Urothelium cell line (cell line): ENCODE measurements at places on chromosomes 5 and 9.

DNA sequence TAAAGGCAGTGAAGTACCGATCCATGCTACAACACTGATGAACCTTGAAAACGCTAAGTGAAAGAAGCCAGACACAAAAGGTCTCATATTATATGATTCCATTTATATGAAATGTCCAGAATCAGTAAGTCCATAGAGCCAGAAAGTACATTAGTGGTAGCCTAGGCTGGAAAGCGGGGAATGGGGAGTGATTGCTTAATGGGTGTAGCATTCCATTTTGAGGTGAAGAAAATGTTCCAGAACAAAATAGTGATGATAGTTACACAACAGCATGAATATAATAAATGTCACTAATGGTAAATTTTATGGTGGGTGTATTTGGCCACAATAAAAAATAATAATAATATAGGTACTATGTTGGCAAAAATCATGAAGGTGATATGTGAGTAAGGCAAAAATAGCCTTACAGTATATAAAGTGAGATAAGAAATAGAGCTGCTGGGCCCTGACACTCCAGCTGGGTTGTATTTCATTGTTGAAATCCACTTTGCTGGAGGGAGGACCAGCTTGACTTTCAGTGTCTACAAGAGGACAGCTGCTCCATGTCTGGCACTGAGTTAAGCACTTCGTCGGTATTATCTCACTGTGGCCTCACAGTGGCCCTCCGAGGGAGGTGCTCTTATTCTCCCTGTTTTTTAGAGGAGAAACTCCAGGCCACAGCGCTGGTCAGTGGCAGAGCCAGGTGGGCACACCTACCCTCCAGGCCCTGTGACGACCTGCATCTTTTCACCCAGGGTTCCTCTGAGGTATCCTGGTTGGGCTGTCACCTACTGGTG is 22.4 kb upstream of the ANGPTL2 start:
- no peak for DNase-seq

GRCh38 chr9:90841213-90841612 is 39.6 kb downstream of the SYK start:
- DNase-seq: no peak

GRCh38 chr9:126386088-126386487 is 59.5 kb downstream of the MVB12B start:
- DNase-seq: no peak

DNA sequence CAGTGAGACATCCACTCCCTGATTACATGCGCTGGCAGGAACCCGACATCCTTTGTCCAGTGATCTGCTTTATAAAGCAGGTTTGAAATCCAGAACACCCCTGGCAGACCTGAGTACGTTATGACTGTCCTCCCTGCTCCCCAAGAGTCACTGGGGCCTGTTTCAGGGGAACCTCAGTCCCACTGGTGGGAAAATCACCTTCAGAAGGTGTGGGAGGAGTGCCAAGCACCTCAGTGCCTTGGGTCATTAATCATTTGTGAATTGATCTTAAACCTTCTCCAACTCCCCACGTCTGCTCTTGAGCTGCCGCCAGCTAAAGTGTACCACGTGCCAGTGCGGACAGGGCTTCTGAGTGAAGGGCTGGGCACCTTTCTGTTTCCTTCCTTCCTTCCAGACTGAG is 16.2 kb downstream of the SLC6A3 start:
- DNase-seq: no peak

- DNase-seq: peak; percentile 70
These were observed 5.0 kb downstream of the OR2V2 start for GRCh38 chr5:181152406-181152805.

- DNase-seq: no peak
These were observed 68.8 kb downstream of the FEM1C start for GRCh38 chr5:115475788-115476187.

DNA sequence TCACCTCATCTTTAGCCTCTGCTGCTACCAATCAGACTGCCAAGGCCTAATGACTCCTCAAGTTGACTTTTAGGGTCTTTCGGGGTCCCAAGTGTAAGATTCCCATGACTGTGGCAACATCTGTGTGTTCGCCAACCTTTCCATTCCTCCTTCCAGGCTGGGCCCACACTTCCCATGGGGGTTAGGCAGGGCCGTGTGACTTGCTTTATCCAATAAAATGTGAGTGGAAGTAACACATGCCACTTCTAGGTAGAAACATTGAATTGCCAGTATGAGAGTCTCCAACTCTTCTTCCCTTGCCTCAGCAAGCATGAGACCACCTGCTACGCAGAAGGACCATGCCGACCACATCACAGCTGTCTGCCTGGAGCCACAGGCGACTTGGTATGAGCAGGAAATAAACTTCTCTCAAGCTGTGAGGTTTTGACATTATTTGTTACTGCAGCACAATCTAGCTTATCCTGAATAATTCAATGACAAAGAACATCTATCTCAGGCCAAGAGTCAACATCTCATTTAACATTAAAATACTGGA is 190.4 kb upstream of the IER5L start:
- no peak for DNase-seq

DNA sequence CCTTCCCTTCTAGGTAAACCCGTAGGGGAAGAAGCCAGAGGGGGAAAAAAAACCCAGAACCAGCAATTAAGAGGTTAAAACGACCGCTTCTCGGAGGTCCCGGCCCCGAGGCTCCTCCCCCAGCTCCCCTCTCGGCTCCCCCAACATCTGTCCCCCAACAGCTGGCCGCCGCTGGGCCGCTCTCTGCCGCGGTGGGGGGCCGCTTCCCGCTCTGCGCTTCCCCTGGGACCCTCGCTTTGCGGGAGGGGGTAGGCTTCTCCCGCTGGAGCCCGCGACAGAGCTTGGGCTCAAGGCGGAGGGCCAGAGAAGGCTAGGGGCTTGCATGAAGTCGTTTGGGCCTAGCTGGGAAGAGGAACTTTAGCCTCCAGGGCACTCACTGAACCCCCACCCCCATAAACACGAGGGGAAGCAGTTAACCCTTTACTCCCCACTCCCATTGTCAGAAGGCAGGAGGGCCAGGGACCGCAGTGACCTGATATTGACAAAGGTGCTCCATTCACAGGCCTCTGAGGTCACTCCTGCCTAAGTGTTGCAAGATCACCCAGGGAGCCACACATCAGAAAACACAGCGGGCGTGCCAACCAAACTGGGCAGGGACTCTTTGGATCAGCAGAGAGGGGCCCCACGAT is 7.5 kb downstream of the LHX6 start:
- no peak for DNase-seq

DNA sequence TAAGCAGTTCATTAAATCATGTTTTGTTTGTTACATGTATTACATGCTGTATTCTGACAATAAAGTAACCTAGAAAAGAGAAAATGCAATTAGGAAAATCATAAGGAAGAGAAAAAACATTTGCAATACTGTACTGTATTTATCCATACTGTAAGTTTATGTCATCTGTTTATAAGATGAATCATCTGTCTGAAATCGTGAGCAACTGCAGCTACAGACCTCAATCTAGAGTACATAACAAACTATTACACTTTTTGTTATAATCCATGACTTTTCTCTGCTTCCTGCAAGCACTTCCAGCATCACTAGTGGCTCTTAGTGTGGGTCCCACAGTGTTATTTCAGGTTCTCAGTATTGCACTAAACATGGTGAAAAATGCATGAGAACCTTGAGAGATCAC is 144.4 kb upstream of the NR4A3 start:
- no peak for DNase-seq

DNA sequence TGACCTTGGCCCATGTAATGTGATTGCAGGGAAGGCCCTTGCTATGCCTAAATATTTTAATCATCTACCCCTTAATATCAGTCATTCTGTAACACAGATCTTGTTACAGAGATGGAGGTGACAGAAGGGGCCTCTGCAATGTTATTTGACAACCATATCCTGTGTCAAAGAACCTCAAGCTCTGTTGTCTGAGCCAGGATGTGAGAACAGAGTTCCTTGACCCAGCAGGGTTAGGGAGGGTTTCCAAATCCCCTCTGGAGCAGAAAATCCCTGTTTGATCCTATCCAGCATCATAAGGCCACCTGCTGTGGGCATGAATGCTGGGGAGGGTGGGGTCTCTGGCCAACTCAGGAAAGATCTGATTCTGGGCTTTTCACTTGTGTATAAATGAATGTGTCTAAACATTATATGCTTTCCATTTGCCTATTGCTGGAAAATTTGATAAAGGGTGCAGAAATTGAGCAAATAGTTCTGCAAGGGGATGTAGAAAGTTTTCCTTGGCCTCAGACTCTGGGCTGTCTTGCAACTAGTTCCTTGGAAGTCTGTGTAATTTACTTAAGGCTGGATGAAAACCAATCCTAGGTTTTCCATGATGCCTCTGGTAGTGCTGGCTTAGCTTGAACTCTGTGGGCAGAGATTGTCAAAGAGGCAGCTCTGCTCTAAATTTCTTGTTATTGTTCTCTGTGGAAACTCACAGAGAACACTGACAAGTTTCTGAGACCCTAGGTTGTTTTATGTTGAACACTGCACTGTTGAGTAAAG is 71.0 kb downstream of the PGM5 start:
- no peak for DNase-seq

GRCh38 chr5:165477546-165477945 is 1972.1 kb downstream of the MAT2B start:
- DNase-seq: no peak

DNA sequence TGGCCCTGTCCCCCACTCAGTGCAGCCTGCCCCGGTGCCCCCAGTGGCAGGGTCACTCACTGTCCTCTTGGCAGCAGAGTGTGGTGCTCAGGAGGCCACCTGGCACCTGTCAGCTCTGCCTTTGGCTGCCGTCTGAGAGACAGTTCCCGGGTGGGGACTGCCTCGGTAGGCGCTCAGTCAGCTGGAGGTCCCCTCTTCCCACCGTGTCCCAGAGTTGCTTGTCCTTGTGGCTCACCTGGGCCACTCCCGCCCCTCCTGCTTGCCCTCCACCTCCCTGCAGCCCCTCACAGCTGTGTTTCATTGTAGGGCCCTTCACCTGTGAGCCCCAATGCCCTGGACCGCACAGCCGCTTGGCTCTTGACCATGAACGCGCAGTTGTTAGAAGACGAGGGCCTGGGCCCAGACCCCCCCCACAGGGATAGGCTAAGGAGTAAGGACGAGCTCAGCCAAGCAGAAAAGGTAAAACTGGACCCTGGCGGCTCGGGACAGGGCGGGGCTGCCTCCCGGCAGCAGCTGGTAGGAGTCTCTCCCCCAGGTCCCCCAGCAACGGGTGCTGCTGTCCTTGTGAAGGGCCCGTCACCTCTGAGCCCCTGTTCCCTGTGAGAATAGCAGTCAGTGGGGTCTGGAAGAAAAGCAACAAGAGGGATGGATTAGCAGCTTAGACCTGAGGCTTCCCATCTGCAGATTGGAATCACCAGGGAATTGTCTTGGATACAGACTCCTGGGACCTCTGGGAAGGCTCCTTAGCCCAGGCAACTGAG is 122.7 kb downstream of the DAB2IP start:
- no peak for DNase-seq

DNA sequence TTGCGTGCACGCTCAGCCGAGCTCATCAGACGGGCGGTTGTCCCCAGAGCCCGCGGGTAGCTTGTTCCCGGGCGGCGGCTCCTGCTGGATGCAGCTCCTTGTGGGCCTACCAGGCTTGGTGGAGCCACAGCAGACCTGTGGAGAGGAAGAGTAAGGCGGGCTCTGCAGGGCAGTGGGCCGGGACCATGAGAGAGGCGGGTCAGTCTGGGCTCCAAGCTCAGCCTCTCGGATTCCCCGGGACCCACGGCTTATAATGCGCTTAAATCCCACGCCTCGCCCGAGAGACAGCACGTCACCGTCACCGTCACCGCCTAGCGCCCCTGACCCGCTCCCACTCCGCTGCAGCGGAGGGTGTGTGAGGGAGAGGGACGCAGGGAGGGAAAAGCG is 1.9 kb upstream of the ANKRD18A start:
- no peak for DNase-seq

- no peak for DNase-seq
These were observed 163.9 kb upstream of the IER5L start for GRCh38 chr9:129341987-129342348.

DNA sequence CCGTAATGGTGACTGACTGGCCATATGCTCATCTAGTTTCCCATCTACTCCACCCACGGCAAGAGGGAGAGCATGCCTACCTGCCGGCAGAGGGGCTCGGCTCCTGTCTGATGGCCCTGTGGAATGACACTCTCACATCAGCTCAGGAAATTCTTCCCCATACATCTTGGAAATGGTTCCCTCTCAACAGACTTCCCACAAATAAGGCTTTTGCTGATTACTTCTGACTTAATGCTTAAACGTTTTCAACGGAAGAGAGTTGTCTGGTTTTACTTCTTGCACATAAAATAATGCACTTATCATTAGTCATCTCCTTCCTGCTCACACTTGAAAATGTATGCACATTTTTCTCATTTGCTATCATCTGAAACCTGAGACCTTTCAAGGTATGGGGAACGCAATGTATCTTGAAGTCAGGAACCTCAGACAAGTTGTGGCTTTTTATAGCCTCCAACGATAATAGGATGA is 129.5 kb downstream of the TTLL11 start:
- DNase-seq: no peak
